ENCODE measurements at places on chromosomes 3 and 15.
A peak's percentile ranks its signal among the peaks of the same experiment; 100 is the strongest.

DNA sequence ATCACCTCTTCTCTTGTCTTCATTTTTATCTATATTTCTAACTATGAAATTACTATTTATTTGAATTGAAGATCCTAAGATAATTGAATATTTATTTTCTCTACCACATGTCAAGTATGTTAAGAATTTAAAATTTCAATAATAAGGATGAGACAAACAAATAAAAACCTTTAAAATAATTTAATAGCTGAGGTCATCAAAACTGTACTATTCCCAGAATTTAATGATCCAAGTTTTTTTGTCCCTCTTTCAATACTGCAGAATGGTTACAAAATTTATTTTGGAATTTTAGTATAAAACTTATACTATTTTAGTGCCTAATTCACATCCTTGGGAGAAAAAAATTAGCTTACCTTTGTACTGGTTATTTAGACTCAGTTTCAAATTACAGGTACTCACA is 774.9 kb downstream of the ROBO2 start:
- no peak for DNase-seq

- no peak for DNase-seq
Observed at GRCh38 chr3:45618081-45618509, 23.5 kb downstream of the LIMD1 start.

- DNase-seq, result no peak
Observed at GRCh38 chr3:17133632-17134545, 249.1 kb downstream of the PLCL2 start.

DNA sequence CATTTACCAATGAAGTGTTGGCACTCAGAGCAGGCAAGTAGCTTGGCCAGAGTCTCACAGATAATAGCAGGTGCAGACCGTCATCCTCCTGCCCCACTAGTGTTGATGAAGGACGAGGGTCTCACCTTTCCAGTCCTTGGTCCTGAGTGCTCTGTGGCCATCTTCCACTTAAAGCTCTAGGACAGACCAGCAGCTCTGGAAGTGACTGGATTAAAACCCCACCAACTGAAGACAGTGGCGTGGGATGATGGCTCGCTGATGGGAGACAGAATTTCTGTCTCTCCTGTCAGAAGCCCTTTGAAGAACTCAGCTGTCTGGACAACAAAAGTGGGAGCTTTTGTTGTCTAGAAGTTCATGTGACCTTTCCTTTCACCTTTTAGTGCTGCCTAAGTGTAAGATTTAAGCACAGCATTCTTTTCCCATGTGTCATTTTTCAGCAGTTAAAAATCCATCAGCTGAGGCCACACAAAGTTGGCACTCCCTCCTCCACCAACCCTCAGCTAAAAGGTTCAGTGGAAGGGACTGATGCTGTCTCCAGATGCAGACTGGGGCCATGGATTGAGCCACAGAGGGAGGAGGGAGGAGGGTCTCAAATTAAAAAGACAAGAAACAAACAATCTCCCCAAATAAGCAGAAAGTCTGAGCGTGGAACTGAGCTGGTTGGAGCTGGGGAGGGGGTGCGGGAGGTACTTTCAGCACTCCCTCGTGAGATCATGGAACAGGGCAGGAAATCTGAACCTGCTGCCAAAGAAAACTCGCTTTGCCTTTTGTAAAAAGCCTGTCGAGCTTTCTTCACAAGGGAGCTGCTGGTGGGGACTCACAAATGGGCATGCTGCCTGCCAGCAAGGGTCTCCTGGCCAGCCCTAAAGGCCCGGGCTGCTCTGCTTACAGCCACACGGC is 148.5 kb upstream of the CTDSPL start:
- peak; percentile 33 for DNase-seq

DNA sequence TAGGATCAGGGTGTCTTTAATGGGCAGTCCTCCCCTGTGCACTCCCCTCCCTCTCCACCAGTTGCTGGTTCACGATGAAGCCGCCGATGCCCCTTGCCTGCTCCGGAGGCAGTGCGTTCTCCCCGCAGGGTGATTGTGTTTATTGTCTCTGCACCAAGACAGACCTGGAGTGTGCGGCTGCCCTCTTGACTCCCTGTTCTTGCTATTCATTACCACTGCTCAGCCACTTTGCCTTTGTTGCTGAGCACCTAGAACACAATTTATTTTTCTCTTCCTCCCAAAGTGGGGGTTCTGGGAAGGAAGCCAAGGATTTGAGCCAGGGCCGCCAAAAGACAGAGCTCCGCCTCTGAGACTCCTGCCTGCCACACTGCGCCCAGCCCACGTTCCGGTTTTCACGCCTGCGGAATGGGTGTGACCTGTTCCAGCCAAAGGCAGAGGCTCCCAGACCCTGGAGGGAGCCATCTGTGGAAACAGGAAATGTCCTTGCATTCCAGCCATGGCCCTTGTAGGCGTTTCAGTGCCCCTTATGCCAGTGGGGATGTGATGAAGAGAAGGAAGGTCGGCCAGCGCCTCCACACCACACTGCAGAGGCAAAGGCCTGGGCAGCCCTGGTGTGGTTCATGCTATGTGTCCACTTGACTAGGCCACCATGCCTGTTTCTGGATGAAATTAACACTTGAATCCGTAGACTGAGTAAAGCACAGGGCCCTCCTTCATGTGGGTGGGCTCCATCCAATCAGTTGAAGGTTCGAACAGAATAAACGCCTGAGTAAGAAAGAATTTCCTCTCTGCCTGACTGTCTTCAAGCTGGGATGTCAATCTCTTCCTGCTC is 85.8 kb downstream of the HMG20A start:
- no peak for DNase-seq

DNA sequence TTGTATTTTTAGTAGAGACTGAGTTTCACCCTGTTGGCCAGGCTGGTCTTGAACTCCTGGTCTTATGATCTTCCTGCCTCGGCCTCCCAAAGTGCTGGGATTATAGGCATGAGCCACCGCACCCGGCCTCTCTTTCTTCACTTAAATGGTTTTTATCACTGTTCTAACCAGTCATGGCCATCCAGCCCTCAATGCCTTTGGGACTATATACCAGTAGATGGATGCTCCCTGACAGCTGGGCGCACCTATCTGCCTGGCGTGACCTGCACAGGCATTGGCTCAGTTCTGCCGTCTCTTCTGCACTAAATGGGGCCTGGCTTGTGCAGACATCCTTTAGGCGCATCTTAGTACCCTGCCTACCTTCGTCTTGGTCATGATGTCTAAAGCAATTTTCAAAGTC is 233.4 kb downstream of the ADAMTS17 start:
- DNase-seq, result no peak

- no peak for DNase-seq
Observed at GRCh38 chr3:164608554-164609276, 469.6 kb downstream of the SI start.

GRCh38 chr3:58474967-58475578 is 16.8 kb upstream of the KCTD6 start:
- no peak for DNase-seq

GRCh38 chr15:48185529-48185928 is 5.9 kb upstream of the CTXN2 start:
- DNase-seq, result no peak

DNA sequence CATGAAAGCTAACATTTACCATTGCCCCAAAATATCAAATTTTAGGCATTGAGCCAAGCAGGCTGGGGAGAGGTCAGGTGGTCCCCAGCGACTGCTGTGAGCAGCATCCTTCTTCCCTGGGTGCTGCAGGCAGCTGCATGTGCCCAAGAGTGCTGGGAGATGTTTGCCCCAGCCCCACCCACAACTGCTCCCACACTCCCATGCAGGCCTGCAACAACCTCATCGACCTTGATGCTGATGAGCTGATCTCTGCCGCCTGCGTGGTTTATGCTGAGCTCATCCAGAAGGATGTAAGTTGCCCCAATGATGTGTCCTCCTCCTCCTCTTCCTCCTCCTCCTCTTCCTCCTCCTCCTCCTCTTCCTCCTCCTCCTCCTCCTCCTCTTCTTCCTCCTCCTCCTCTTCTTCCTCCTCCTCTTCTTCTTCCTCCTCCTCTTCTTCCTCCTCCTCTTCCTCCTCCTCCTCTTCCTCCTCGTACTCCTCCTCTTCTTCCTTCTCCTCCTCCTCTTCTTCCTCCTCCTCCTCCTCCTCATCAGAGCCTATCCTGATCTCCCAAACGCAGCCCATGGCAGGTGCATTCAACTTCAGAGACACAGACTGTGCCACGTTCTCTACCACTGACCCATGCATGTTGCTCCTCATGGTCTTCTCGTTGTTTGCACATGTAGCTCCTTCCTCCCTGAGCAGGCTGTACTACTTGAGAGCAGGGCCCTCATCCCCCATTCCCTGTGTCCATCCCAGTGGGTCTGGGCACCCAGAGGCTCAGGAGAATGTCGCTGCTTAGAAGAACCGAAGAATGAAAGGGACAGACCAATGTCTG is 15.1 kb downstream of the TBC1D21 start:
- DNase-seq, result no peak

DNA sequence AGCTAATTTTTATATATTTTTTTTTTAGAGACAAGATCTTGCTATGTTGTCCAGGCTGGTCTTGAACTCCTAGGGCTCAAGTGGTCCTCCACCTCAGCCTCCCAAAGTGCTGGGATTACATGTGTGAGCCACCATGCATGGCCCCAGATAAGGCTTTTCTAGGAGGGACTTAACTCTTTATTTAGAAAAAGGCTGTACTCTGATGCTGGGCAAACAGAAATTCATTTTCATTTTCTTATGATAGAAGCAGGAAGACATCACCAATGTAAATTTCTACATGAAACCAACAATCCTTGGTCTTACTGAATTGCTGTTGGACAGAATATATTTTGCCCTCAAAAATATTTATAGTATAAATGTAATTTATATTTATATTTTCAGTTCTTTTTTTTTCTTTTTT is 9.6 kb downstream of the NIPA1 start:
- DNase-seq, result no peak

DNA sequence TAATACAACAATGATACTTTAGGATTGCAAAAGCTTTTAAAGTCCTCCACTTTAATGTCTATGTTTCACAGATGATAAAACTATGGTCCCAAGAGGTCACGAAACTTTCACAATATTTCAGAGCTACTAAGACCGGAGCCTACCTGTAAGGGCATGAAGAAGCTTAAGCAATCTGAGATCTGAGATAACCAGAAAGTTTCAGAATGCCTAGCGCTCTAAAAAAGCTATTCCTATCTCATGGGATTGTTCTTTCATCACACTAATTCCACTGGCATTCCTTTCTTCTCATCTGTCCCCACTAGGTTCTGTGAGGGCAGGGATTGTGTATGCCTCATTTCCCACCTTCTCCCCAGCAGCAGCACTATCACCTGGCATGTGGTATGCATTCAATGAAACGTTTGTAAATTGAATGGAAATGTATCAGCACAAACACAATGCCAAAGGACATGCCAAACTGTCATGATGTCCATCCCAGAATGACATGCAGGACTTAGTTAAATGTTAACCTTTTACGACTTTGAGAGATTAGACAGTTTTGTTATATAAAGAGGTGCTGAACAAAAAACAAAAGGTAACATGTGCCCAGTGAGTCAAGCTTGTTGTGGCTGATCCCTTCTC is 104.7 kb upstream of the NR2F2 start:
- DNase-seq, result no peak

- DNase-seq, result peak; percentile 44
Observed at GRCh38 chr15:95561463-95561862, 769.0 kb upstream of the NR2F2 start.

DNA sequence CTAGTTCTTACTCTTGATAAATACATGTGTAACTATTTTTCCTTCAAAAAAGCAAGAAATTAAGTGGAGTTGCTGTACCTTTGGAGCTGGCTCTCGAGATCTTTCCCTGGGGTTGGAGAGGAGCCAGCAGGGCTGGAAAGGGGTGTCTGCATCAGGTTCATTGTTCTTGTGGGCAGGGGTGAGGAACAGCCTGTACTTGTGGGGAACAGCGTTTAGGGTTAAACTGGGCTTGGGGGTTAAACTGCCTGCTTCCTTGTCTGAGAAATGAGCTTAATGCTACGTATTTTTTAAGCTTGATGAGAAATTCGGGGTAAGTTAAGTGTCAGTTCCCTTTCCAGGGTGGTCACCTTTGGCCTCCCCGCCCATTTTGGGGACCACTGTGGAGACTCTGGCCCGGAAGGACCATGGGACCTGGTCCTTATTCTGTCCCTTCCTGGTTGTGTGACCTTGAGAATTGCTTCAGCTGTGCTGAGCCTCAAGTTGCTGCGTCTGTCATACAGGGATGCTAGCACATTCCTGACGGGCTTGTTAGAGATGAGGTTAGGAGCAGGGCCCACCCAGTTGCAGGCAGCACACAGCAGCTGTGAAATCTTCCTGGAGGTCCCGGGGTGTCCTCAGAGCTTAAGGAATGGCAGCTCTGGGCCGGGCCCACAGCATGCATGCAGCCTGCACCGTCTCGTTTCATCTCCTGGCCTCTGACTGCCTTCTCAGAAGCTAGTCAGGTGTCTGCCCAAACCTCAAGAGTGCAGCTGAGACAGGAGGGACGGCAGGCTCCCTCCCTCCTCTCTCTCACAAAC is 11.6 kb downstream of the H1-8 start:
- DNase-seq, result no peak

GRCh38 chr3:193894121-193894863 is 241.7 kb upstream of the HES1 start:
- no peak for DNase-seq

DNA sequence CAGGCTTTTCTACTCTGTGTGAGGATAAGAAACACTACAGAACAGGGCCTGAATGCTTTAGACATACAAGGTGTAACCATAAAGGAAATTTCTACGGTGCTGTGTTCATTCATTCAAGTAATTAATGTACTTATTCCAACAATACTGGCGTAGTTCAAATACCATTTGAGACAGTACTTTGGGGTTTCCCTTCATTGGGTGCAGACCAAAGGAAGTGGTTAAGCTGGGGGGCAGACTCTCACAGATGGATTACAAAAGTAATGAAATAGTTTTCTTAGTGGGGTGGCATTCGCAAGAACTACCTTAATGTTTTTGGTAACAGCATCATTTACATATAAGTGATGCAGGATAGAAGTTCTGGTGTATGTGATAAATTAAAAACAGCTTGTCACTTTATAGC is 65.9 kb downstream of the BTD start:
- no peak for DNase-seq

DNA sequence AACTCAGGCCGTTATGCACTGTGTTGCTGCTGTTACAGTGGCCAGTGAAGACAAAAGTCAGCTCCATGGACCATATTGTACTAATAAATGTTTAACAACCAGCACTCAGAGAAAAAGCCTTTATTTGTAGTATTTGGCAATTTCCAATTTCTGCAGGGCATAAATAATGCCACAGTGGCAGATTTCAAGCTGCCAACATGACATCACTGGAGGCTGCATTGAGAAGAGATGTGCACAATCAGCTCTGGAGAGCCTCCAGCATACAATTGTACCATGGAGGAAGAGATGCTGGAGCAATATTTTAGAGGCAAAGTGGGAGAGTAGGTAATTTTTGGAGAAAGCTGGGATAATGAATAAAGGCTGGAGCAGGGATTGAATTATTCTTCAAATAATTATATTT is 9.7 kb upstream of the ALCAM start:
- peak; percentile 30 for DNase-seq

GRCh38 chr15:96180087-96180748 is 150.3 kb upstream of the NR2F2 start:
- DNase-seq, result no peak

GRCh38 chr3:179455954-179456353 is 4.7 kb upstream of the GNB4 start:
- no peak for DNase-seq

- DNase-seq, result peak; percentile 41
Observed at GRCh38 chr3:147756476-147756875, 347.3 kb downstream of the ZIC1 start.
